ENCODE measurements at places on chromosomes 11 and 22.
A peak's percentile ranks its signal among the peaks of the same experiment; 100 is the strongest.

GRCh38 chr11:102559839-102560238, 29.3 kb upstream of the MMP7 start:
- no peak for DNase-seq

DNA sequence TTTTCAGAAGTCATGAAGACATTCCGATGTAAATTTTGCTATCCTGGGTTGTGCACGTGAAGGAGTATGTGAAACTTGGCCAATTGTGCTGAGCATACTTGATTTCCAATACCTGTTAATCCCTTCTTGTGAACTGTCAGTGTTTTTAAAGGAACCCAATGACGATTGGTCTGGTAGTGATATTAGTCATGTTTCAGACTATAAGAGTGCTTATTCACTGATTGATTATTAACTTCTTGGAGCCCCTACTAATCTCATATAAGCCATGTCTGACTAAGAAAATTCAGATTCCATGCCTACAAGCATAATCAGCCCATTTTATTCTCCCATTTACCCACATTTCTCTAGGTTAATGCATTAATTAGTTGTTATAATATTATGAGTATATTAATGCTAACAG, 330.8 kb upstream of the MTNR1B start:
- DNase-seq = no peak

- DNase-seq = no peak
These were observed 136.5 kb downstream of the ATG16L2 start for GRCh38 chr11:72950685-72951084.

GRCh38 chr11:121417055-121417551, 35.0 kb upstream of the SORL1 start:
- peak; percentile 81 for DNase-seq

DNA sequence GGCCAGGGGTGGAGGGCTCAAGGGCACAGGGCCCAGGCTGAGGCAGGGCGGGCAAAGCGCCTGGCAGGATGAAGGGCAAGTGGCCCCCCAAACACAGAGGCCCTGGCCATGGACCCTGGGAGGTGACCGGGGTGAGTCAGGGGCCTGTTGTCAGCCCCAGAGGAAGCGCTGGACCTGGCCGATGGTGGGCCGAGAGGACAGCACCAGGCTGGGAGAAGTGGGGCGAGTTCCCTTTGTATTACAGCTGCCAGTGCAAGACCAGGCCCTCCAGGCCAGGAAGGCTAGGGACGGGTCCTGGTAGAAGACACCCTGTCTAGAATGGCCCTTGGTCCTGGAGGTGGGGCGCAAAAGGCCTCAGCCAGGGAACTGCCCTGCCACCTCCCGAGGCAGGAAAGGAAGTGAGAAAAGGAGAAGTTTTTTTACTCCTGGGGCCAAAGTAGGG, 12.8 kb downstream of the CXCR5 start:
- DNase-seq = no peak

DNA sequence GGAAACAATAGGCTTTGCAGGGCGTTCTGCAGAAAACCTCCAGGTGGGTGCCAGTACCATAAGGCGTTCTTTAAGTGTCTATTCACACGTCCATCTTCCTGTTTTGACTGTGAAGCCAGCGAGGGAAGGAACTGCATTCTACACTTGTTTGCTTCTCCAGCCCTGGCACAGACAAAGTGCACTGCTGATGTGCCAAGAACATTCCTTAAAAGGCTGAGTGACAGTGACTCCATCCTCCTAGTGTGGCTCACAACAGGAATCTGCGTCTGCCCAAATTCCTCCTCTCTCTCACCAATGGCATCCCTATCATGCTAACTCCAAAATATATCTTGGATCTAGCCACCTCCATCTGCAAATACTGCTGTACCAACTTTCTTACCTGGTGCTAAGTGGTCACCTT, 407.4 kb upstream of the SYN3 start:
- DNase-seq = no peak

DNA sequence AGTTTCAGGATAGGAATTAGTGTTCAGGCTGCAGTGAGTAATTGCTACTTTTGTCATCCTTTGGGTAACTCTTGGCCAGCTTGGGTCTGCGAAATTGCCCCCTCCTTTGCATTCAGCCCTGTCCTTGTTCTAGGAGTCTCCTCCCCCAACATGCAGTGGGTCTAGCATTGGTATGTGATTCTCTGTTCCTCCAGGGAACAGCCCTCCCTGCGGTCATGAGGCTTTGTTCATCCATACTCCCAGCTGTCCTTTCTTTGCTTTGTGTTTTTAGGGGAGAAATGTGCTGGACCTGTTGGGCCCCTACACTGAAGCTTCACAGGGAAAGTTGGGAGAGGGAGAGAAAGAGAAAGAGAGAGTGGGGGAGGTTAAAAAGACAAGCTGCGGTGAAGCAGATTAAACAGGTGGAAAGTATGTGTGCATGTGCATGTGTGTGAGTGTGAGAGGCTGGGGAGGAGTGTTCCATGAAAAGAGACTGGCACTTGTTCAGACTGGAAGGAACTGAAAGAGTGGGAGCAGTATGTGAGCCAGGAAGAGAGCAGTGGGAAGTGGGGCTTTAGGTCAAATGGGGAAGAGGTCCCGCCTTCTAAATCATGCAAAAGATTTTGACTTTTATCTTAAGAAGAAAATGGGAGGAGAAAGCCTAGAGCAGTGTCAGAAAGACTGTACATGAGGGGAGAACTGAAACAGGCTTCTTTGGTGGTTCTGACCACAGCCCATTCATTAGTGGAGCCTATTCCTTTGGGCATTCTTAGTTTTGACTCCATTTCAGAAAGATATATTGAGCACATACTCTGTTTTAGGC, 17.9 kb upstream of the SESN3 start:
- DNase-seq = peak; percentile 12

- peak; percentile 6 for DNase-seq
These were observed 35.7 kb upstream of the MUC5AC start for GRCh38 chr11:1121813-1122663.

- DNase-seq = no peak
These were observed 29.0 kb downstream of the C22orf31 start for GRCh38 chr22:29032584-29032983.

GRCh38 chr22:43996170-43996980, 27.7 kb upstream of the PARVB start:
- peak; percentile 83 for DNase-seq

- DNase-seq = no peak
These were observed 16.8 kb downstream of the APOL6 start for GRCh38 chr22:35664955-35665587.

GRCh38 chr22:48758881-48759875, 1068.5 kb downstream of the BRD1 start:
- DNase-seq = peak; percentile 0

DNA sequence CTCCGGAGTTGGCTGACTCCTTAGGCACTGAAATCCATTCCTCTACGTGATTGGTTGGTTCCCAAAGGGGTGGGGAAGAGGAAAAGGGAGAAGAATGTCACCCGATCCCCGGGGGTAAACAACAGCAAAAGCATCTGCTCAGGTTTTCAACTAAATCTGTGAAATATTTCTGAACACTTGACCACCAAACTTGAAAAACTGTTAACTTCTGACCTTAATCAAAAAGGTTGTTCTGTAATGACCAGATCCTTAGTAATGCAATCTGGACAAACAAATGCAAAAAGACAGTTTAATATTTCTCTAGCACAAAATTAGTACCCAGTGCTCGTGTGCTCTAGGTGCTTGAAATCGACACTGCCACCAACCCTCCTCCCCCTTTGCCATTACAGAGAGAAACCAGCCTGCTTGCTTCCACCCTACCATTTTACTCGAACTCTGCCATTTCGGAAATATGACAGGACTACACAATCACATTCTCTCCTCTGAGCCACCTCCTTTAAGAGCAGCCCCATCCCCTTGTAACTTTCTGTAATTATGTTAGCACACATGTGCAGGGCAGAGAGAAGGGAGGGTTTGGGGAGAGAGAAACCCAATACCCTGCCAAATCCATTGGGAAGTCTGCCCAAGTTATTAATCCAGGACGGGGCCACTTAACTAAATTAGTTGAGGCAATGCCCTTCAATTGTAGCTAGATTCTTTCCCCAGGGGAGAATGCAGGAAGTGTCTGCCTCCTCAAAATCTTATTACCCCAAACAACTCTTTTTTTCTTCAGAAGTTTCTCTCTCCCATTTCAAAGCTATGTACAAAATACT, 113.8 kb downstream of the RBFOX2 start:
- DNase-seq = no peak

DNA sequence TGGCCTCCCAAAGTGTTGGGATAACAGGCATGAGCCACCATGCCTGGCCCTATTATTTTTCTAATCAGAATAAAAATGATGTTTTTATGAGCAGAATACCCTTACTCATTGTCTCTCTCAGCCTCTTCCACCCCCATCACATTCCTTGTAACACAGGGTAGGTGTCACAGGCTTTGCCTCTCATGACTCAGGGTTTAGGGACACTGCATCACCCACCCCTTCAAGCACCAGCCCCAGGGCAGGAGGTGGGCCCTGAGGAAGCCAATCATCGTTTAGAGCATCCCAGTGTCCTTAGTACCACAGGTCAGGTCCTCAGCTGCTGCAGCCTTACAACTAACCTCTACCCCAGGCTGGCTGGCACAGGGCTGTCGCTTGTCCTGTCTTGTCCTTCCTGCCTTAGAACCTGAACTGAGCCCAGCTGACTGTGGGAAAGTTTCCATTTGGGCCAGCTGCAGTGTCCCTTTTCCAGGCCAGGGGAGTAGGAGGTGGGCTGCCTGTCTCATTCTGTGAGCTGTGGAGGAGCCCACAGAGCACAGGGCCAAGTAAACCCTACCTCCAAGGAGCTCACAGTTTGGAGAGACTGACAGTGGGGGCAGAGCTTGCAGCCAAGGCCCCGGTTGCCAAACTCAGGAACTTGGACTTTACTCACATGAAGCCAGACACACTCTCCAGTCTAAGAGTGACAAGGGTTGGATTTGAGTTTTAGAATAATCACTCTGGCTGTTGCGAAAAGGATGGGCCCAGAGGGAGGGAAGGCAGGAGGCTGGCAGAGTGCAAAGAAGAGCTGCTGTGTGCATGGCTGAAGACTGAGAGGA, 19.5 kb upstream of the UVRAG start:
- no peak for DNase-seq

DNA sequence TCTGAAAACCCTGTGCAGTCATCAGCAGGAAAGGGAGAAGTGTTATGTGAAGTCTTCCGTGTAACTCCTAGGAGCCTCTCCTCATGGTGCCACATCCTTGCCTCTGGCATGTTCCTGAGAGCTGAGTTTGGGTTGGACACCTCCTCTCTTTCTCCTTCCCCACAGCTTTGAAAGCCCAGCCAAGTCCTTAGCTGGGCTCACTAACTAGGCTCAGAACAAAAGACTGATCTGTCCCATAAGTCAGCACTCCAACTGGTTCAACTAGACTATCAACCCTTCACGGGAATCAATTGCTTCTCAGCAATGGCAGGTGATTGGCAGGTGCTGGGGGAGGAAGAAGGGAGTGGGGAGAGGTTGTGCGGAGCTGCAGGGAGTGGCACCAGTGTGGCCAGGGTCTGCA, 509.9 kb upstream of the B3GAT1 start:
- DNase-seq = no peak

DNA sequence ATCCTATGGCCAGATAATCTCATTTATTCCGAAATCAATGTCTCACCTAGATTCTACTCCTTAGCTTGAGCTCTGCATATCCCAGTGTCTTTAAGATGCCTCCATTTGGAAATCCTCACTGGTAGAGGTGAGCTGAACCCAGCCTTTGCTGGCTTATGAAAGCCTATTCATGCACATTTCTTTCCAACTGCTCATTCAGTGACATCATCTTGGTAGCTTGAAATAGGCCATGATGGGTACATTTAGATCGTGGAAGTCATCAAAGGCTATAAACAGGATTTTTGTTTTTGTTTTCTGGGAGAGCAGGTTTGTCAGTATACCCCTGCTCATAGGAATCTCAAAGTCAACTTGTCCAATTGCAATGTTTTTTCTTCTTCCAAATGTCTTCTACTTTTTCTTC, 6.0 kb downstream of the NXPE1 start:
- no peak for DNase-seq

DNA sequence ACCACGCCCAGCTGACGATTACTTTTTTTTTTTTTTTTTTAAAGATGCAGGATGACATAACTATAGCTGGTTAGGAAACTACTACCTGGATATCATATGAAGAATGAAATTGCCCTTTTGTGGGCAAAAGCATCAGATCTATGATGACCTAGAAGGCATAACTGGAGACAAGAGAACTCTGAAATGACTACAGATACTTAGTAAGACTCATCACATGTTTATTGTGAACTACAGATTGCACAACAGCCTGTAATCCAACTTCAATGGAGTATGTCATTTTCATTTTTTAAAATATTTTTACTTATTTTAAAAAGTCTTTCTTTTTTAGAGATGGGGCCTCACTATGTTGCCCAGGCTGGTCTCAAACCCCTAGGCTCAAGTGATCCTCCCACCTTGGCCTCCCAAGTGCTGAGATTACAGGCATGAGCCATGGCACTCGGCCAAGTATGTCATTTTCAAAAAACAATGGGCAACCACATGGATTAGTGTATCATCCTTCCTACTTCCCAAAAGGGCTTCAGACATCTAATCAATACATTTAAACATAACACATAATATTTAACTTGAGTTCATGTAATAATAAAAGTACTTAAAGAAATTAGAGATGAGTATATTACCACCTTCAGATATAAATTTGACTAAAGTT, 3.3 kb downstream of the MTMR2 start:
- DNase-seq = no peak

DNA sequence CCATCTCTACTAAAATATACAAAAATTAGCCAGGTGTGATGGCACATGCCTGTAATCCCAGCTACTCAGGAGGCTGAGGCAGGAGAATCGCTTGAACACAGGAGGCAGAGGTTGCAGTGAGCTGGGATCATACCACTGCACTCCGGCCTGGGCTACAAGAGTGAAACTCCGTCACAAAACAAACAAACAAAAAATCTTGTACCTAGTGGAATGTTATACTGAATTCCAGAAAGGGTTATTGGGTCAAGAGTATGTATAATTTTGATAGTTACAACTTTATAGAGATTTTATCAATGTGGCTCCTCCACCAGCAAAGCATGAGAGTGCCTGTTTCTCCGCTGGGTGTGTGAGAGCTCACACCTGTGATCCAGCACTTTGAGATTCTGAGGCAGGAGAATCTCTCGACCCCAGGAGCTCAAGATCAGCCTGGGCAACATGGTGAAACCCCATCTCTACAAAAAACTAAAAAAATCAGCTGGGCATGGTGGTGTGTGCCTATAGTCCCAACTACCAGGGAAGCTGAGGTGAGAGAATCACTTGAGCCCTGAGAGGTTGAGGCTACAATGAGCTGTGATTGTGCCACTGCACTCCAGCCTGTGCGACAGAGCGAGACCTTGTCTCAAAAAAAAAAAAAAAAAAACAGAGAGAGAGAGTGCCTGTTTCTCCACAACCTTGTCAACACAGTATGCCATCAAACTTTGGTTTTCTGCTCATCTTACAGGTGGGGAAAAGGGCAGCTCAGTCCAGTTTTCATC, 12.7 kb upstream of the FOLR1 start:
- no peak for DNase-seq

GRCh38 chr11:118100691-118101232, 14.0 kb upstream of the SMIM35 start:
- no peak for DNase-seq

DNA sequence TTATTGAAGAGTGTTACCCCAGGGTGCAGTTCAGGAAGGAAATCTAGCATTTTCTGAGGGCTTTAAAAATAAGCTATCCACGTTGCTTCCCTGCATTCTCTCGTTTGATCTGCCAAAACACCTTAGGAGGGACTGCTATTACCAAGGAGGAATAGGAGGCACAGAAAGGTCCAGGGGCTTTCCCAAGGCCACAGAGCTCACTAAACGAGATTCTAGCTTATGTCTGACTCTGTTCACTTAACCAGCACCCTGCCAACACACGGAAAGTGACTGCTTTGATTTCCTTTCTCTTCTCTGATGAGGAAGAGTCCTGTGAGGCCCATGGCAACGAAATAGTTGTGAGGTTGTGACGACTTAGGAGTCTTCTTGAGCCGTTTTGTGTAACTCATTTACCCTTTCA, 3.4 kb upstream of the PTPN5 start:
- no peak for DNase-seq

- no peak for DNase-seq
These were observed 164.4 kb upstream of the BDNF start for GRCh38 chr11:27864611-27865010.

Data from activated CD4-positive, alpha-beta memory T cell treated with anti-CD3 and anti-CD28 coated beads for 36 hours (primary cell).